ENCODE measurements at places on chromosomes 12 and 14.

DNA sequence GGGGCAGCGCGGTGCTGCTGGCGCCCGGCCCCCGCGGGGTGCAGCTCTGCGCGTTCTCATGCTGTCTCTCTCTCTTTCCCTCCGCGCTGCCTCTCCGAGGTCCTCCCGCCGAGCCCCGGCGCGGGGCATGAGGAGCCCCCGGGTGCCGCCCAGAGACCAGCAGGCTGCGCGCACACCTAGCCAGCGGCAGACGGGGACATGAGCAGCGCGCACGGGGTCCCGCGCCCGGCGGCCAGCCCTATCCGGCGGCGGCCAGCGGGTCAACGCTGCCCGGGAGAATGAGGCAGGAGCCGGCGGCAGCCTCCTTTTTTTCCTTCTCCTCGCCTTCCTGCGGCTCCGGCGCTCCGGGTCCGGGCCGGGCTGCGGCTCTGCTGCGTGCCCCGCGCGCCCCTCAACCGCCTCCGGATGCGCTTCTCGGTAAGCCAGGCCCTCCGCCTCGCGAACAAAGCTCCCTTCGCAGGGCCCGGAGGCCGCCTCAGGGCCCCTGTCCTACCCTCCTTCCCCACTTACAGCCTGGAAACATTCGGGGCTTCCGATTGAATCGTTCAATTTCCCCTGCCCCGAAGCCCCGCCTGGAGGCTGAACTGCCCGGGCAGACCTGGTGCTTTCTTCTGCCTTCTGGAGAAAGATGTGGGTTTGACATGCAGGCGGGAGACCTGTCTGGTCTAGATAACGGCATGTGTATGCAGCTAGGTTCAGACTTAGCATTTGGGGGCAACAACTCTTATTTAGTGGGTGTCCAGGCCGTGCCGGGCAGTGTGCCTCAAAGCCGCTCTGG, at the start of gene TUNAR:
TUNAR (plus strand) TSS at position 72 of the 778 bp plus-strand sequence.
- DNase-seq: no peak

- peak; percentile 78 for DNase-seq
These were observed at the start of gene TEP1 for GRCh38 chr14:20412876-20413743. TEP1 (minus strand) TSS chr14:20413501; CDS start chr14:20408439, 5,062 bp downstream.

- DNase-seq: no peak
These were observed 36.5 kb upstream of the ANO4 start for GRCh38 chr12:100758083-100758482.

DNA sequence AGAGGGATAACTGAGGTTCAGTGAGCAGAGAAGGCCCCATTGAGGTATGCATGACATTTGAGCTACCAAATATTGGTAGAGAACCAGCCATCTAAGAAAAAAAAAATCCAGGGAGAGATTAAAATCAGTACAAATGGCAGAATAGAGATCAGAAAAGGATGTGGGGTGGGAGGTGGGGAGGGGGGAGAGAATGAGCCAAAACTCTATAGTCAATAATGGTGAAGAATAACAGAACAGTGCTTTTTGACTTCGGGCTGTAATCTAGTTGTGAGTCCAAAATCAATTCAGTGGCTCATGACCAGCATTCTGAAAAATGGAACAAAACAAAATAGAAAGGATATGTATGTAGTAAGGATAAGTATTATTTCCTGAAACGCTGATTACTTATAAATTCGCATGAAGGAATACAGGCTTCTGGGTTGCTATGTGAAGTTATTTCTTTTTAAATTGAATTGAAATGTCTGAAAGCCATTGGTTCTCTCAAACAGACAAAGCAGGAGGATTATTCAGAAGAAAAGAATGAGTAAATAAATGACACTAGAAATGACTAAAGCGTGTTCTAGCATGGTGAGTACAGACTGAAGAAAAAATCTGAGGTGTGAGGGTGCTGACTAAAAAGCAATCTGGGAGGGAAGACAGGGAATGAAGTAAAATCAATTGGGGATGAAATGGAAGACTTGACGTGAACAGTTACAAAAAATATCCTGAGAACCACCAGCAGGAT, 72.4 kb downstream of the ATP2B1 start:
- DNase-seq: no peak

GRCh38 chr12:12195516-12195915, 71.3 kb downstream of the LRP6 start:
- DNase-seq: no peak

DNA sequence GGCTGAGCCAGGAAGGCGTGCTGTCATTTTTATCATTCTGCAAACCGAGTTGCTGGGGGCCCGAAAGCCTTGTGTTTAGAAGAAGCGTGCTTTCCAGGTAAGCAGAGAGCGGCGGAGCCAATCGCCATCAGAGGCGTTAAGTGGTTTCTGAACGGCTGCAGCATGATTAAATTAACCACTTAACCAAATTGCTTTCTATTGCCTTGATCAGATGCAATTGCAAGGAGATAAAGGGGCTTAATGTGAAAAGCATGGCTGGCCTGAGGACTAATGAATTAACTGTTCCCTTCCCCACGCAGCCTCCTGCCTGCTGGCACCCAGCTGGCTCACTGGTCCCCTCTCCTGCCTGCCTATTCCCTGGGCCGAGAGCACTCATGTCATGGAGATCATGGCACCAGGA, 36.6 kb upstream of the CHGA start:
- DNase-seq: no peak

DNA sequence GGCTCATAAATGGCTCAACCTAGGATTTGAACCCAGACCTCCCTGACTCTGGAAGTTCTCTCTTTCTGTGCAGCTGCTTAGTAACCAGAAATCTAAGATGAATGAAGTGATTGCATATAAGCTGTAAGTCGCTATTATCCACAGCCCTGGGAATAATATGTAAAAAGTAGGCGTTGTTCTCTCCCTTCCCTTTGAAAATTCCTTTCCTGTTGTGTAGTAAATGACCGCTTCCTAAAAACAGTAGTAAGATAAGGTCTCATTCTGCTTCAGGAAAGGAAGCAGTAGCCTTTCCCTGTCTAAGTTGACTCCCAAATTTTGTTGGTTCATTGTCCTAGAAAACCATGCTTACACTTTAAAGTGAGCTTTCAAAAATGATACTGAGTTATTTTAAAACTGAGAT, 418.3 kb downstream of the EGLN3 start:
- DNase-seq: no peak

DNA sequence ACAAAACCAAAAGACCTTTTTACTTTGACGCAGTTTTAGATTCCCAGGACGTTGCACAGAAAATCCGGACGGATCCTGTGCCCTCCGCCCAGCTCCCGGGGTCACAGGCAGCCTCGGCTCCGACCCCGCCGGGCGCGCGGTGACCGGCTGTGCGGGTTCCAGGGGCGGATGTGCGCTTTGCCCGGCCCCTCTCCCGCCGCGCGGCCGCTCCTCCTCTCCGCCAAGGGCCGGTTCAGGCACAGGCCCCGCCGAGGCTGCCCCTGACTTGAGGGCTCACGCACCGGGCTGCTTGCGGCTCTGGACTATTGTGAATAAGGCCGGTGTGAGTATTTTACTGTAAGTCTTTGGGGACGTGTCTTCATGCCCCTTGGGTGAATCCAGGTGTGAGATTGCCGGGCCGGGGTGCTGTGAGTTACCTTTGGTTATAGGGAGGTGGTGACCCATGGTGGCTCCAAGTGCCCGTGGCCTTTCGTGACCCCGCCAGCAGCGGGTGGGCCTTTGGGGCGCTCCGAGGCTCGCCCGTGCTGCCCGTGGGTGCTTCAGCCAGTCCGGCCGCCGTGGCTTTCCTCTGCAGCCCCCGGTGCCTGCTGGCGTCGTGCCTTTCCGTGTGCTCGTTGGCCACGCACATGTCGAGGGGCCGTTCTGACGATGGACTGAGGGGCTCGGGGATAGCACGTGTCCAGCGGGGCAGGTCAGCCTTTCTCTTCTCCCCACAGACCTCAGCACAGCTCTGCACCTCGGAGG, 45.9 kb downstream of the NOC4L start:
- DNase-seq: no peak

- no peak for DNase-seq
These were observed 377.7 kb downstream of the SLC16A7 start for GRCh38 chr12:59973515-59973914.

GRCh38 chr14:104676130-104676693, 13.2 kb upstream of the INF2 start:
- DNase-seq: no peak

DNA sequence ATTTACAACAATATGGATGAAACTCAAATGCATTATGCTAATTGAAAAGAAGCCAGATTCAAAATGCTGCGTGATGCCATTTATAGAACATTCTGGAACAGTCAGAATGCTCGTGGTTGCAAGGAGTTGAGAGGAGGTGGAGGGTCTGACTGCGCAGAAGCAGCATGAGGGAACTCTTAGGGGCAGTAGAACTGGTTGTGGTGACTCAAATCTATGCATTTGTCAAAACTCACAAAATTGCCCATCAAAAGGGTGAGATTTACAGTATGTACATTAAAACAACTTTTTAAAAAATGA, 113.7 kb upstream of the PDZRN4 start:
- DNase-seq: no peak

- DNase-seq: no peak
These were observed 411.8 kb upstream of the STXBP6 start for GRCh38 chr14:25461780-25462179.

DNA sequence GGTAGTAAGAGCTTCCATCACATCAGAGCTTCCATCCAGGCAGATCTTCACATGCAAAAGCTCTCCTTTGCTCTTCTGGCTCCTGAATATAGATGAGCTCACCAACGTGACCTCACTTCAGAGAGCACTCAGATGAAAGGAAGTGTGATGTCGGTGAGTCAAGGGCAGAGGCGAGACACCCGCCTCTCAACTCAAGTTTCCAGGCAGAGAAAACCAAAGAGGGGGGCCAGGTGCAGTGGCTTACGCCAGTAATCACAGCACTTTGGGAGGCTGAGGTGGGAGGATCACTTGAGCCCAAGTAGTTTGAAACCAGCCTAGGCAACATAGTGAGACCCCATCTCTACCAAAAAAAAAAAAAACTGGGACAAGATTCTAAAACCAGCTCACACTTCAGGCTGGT, 126.9 kb downstream of the DUSP6 start:
- no peak for DNase-seq

GRCh38 chr14:59919570-59920377, at the start of gene LRRC9:
LRRC9 (plus strand) TSS chr14:59920144.
- peak; percentile 11 for DNase-seq

DNA sequence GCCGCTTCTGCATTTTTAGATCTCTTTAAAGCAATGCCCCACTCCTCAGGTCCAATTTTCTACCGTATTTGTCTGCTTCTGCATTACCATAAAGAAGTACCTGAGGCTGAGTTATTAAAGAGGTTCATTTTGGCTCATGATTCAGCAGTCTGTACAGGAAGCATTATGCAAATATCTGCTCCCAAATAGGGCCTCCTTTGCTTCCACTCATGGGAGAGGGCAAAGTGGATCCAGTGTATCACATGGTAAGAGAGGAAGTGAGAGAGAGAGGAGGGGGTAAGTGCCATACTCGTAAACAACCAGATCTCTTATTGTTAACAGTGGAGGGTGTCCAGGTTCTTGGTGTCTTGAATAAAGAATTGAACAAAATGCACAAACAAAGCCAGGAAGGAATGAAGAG, 316.1 kb upstream of the SEL1L start:
- no peak for DNase-seq

- DNase-seq: no peak
These were observed 94.0 kb downstream of the NUAK1 start for GRCh38 chr12:106044773-106045172.

- DNase-seq: no peak
These were observed 9.4 kb upstream of the ARID2 start for GRCh38 chr12:45720069-45720468.

GRCh38 chr12:74021937-74022336, 515.7 kb upstream of the ATXN7L3B start:
- peak; percentile 40 for DNase-seq

DNA sequence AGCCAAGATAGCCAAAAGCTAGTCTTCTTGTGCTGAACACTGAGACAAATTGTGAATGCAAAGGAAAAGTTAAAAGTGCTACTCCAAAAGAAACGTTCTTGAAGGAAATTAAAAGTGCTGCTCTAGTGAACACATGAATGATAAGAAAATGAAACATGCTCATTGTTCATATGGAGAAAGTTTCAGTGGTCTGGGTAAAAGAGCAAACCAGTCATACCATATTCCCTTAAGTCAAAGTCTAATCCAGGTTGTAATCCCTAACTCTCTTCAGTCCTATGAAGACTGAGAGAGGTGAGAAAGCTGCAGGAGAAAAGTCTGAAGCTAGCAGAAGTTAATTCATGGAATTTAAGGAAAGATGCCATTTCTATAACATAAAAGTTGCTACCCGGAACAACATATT, 121.5 kb downstream of the MNAT1 start:
- no peak for DNase-seq

- DNase-seq: no peak
These were observed 35.9 kb upstream of the CHST11 start for GRCh38 chr12:104420868-104421267.

DNA sequence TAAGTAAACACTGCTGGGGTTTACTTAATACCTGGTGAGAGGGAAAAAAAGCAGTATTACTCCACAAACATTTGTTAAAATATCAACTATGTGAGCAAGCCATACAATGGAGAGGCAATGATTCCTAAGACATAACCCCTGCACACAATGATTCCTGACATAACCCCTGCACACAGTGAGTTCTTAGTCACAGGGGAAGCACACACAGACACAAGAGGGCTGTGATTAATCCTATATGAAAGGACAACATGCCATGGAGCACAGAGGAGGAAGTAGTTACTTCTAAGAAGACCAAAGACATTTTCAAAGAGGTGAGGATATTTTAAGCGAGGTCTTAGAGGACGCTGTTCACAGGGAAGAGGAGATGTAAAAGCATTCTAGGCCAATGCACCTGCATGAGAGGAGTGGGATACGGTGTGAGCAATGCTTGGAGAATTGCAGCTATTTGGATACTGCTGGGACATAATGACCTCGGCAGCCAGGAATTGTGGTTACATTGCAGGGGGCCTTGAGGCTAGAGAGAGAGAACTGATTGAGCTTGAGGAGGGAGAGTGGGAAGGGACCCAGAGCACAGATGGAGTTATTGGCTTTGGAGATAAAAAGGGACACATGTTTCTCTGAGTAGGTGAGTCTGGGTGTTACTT, 211.9 kb downstream of the APAF1 start:
- DNase-seq: no peak

Data from amygdala (tissue), 56 donors.